Naive B cell (primary cell): ENCODE measurements at places on chromosomes 3 and 15. TPM values are rescaled to one million over a fixed set of nuclear protein-coding genes. Genes with fewer than 3 reads are reported as not detected.

The MASP1 gene
- not detected for polyA plus RNA-seq

The SCAANT1 gene
- polyA plus RNA-seq = not detected

The CHDH gene
- 0.07 TPM for polyA plus RNA-seq

The FMN1 gene
- polyA plus RNA-seq = 0.44 TPM

The GOLGA8N gene
- not detected for polyA plus RNA-seq

The ATP8B4 gene
- not detected for polyA plus RNA-seq

The PIGZ gene
- 0.86 TPM for polyA plus RNA-seq

The RUBCN gene
- polyA plus RNA-seq = 27.5 TPM

- peak; percentile 23 for DNase-seq
These were observed 467 bp downstream of the PIF1 start for GRCh38 chr15:64824929-64825430.

GRCh38 chr3:179146911-179147513, 1.1 kb upstream of the PIK3CA start:
- peak; percentile 63 for DNase-seq

- no peak for DNase-seq
These were observed 11.8 kb downstream of the GOLIM4 start for GRCh38 chr3:168083906-168084305.

DNA sequence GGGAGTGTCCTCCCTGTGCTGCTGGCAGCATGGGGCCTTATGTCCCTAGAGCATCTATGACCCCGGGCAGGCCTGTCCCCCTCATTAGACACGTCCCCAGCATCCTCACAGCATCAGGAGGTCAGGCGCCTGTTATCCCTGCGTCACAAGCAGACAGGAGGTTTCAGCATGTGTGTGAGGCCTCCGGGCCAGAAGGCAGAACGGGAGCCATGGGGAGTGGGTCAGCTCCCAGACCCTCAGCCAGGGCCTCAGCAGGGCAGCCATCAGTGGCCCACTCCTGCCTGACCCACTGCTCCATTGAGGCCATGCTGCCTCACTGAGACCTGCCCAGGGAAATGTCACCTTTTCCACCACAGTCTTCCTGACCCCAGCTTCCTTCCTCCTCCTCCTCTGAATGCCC, 71.6 kb downstream of the DNAJB8 start:
- no peak for DNase-seq

- no peak for DNase-seq
These were observed 574 bp downstream of the CASR start for GRCh38 chr3:122183893-122184590.

- DNase-seq = no peak
These were observed 130.9 kb downstream of the ASB7 start for GRCh38 chr15:100733101-100733842.

- no peak for DNase-seq
These were observed 639 bp upstream of the ITIH3 start for GRCh38 chr3:52793702-52794611.

DNA sequence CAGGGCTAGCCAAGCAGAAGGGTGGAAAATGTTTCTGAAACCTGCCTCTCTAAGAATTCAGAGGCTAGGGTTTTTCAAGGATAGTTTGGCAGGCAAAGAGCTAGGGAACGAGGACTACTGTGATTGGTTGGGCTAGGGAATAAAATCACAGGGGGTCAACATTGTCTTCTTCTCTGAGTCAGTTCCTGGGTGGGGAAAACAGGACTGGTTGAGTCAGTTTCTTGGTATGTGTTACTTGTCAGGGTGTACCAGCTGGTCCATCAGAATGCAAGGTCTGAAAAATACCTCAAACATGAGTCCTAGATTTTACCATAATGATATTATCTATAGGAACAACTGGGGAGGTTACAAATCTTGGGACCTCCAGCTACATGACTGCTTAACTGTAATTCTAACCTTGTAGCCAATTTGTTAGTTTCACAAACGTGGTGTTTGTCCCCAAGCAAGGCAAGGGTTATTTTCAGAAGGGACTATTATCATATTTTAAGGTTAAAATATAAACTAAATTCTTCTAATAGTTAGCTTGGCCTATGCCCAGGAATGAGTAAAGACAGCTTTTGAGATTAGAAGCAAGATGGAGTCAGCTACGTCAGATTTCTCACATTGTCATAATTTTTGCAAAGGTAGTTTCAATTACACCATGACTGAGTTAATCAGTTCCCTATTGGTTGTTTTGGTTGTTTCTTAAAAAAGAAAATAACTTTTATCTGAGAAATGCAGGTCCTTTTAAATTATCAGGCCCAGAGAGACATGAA, 231.5 kb downstream of the ALCAM start:
- DNase-seq = no peak

GRCh38 chr3:63458405-63458804, 180.3 kb downstream of the SYNPR start:
- DNase-seq = no peak

- no peak for DNase-seq
These were observed 6.6 kb downstream of the PROK2 start for GRCh38 chr3:71778353-71778752.

- no peak for DNase-seq
These were observed at the start of the genes LRRC49 and THAP10 for GRCh38 chr15:70892002-70892911. LRRC49 (plus strand) TSS chr15:70892826; CDS start chr15:70892895, 69 bp downstream. THAP10 (minus strand) TSS chr15:70892433; CDS start chr15:70892272, 161 bp downstream.

GRCh38 chr3:48092270-48092669, 76.1 kb upstream of the MAP4 start:
- no peak for DNase-seq

DNA sequence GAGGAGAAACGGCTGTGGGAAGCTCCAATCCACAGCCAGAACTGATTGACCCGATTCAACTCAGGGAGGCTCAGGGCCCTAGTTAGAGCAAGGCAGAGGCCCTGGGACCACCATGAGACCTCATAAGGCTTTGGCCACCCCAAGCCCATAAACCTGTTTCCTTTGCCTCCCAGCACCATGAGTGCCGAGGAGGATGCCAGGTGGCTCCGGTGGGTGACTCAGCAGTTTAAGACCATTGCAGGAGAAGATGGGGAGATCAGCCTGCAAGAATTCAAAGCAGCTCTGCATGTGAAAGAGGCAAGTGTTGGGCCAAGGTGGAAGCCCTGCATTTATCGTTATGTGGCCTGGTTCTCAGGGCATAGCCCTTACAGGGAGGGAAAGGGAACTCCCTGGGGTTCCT, 11.9 kb downstream of the NOX5 start:
- DNase-seq = no peak

DNA sequence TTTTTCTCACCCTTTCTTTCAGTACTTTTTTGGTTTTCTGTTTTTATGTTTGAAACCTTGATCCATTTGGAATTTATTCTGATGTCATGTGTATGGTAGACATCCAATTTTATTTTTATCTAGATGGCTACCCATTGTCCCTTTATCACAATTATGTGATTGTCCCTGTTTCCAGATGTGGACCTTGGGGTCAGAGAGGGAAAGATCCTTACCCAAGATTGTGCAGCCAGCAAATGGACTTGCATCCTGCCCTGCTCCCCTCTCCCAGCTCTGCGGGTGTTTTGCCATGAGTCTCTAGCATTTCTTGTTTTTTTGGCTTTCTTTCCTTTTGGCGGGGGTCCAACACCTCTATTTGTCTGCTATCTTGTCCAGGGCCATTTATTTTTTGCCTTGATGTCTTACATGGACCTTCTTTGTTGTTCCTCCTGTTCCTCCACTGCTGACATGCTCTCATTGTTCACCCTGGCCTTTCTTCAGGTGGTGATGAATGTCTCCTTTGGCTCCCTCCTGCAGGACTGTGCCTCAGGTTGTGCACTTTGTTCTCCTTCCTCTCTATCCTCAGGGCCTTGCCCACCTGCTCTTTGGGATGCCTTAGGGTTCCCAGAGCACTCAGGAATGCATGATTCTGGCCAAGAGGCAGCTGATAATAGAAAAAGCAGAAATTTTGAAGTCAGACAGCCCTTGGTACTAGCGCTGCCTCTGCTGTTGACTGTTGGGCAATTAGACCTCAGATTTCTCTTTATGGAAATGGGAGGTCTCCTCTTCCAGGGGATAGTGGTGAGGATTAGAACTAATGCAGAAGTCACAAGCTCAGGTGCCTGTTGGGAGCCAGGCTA, 84.3 kb downstream of the EEFSEC start:
- no peak for DNase-seq

- DNase-seq = no peak
These were observed 36.3 kb upstream of the TSC22D2 start for GRCh38 chr3:150371741-150372254.

GRCh38 chr15:62828364-62828763, 214.2 kb upstream of the TPM1 start:
- DNase-seq = no peak

DNA sequence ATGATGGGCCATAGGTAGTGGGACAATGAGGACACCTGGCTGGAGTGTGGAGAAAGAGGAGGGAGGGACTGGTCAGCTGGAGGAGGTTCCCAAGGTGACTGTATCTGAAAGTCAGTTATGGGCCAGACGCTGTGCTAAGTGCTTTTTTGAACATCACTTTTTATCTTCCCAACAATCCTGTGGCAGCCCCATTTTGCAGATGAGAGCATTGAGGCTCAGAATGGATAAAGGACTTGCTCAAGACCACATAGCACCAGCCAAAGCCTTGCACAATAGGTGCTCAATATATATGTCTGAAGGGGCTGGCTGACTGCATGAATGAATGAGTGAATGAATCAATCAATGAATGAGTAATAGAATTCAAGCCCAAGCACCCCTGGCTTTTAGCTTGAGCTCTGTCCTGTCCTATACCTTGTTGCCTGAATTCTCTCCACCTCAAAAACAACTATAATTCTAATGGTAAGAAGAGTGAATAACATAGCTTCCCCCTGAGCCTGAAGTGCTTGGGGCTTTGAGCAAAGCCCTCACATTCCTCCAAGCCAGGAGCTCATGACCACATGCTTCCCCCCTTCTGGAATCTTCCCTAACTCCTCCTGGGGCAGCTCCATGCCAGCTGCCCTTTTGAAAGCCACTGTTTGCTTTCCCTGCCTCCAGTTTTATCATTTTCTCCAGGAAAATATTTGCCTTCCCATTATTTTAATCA, 150.9 kb downstream of the RPLP1 start:
- no peak for DNase-seq

DNA sequence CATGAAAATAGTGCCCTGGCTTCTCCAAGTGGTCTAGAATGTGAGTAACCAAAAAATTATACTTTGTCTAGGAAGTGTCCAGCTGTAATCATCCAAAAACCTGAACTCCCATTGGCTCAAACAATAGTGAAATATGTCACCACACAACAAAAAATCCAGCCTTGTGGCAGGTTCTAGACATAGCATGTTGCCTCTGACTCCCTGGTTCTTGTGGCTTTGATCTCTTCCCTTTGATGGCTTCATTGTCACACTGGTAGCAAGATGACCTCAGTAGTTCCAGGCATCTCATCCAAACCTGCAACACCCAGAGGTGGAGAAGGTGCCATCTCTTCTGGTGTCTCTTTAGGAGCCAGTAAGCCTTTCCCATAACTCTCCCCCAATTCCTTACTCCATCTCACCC, 74.7 kb downstream of the CMSS1 start:
- DNase-seq = no peak

- DNase-seq = no peak
These were observed 29.0 kb downstream of the ABHD6 start for GRCh38 chr3:58266577-58266976.
